CD4-positive, alpha-beta T cell treated with Interferon gamma for 1 hour (primary cell): ENCODE measurements at places on chromosomes 16 and 17.

DNA sequence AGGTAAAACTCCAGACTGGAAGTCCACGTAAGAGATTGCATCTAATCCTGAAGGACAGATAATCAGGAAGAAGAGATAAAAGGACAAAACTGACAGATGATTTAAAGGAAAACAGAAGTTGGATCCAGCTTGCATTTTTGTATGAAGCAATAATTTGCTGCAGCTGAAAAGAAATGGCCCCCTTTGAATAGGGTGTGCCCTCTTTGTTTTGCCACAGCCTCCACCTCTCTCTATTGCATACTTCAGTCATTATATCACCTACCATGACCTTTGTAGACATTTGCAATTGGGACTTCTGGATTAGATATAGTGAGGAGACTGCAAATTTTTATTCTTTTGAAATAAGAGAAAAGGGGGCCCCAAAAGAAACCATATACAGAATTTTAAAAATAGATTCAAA is 8.1 kb downstream of the NOG start:
- no peak for DNase-seq

- no peak for DNase-seq
Measured at GRCh38 chr16:56898847-56899246, 33.1 kb upstream of the HERPUD1 start.

DNA sequence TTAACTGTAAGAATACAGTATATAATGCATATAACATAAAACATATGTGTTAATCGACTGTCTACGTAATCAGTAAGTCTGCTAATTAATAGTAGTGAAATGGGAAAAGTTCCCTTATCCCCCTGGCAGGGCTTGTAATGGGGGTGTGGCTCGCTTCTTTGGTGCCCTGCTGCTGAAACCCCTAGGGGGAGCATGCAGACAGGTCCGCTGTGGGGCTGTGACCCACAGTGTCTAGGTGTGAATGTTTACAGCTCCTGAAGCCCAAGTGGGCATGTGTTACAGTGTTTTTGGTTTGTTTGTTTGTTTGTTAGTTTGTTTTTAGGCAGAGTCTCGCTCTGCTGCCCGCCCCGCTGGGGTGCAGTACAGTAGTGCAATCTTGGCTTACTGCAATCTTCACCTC is 495.7 kb downstream of the SHISA9 start:
- DNase-seq = no peak

DNA sequence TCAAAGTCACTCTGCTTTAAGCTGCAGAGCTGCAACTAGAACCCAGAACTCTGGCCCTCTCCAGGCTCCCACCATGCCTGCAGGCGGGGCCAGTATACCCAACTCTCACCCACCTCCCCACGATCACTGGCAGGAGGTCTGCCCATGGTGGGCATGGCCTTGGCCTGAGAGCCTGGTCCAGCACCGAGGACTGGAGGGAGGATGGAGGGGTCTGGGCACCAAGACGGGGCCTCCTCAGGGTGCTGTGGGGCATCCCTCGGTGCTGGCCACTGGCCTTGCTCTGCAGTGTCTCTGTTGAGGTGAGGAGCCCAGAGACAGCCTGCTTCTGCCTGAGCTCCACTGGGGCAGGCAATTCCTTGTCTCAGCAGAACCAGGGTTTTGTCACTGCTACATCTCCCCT is 1.5 kb upstream of the KRT16 start:
- no peak for DNase-seq
